ENCODE measurements at places on chromosomes 16 and 17. TPM values are rescaled to one million over a fixed set of nuclear protein-coding genes. Genes with fewer than 3 reads are reported as not detected.

The CD300LB gene
- total RNA-seq: 4.9 TPM

The ABCC6 gene
- total RNA-seq: 0.16 TPM

The NLRC5 gene
- 320 TPM for total RNA-seq

The CRYBA1 gene
- total RNA-seq: not detected

The NPIPA3 gene
- total RNA-seq: not detected

The ABCA10 gene
- total RNA-seq: 3.4 TPM

The MAZ gene
- total RNA-seq: 252 TPM

The ADAD2 gene
- total RNA-seq: not detected

The HSD17B2 gene
- total RNA-seq: not detected

GRCh38 chr16:78364556-78364880 lies 265.1 kb downstream of the WWOX start:
- no peak for DNase-seq

DNA sequence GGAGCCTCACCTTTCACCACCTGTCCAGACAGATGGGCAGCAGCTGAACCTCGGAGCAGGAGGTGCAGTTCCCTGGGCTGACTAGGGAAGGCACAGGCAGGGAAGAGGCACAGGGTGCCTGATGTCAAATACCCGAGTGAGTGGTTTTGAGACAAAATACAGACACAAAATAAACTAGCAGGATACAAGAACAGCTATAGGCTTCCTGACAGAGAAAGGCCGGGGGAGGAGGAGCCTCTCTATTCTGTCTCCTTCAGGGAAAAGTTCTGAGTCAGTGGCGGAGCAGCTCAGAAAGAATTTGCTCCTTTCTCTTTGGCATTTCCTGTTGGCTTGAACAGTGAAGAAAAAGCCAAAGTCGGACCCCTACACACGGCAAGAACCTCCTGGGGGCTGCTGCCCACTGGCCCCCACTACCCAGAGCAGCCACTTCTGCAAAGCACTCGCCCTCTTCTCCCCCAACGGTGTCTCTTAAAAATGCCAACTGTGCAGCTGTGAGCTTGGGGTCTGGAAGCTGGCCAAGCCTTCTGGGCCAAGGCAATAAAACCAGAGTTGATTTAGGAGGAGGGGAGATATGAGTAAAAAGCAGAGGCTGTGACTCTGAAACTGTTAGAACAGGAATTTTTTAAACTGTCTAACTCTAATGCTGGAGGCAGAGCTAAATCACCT lies 14.4 kb upstream of the FAAP100 start:
- DNase-seq: no peak

GRCh38 chr17:49234509-49235080 lies 4.0 kb upstream of the PHOSPHO1 start:
- no peak for DNase-seq

DNA sequence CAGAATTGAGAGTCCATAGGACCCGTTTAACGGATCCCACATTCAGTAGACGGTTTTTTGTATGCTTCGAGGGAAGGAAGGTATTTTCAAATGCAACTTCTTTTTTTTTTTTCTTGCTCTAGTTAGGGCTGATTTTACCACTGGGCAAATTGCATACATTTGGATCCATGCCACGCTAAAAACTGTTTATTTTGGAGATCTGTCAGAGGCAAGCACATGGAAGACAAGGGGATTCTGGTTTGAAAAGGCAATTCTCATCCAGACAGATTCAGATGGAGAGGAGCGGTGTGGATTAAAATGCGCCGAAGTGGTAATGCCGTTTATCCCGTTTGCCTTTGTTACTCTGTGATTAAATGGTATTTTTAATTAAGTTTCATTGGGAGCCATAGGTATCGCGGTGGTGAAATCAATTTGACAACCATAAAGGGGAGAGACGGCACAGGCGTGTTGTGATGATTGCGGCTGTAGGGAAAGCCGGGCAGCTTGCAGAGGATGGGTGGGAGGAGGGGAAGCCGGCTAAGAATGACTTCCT lies 170.4 kb downstream of the IRX3 start:
- no peak for DNase-seq

- DNase-seq: no peak
Observed at GRCh38 chr16:49726155-49726554, 129.8 kb downstream of the ZNF423 start.

DNA sequence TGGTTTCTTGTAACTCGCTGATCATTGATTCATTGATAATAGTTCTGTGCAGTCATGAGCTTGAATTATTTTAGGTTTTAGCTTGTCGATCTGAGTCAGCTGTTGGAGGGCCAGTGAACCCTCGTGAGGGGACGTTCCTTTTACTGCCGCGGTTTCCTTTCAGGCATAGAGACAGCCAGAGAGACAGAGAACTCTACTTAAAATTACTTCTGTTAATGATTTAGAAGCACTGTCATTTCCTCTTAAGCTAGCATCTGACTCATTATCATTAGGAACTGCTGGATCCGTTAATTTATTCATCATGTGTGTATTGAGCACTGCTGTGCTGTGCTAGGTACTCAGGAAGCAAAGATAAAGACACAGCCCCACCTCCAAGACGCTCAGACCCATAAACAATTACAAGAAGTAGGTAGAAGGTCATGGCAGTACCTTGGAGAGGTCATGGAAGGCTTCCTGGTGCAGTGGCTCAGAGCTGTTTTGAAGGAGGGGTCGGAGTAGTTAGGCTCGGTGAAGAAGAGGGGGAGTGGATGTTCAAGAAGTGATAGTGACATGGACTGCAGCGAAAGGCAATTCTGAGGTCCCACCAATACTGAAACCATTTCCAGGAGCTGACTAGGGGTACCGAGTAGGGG lies 3.3 kb downstream of the PGS1 start:
- no peak for DNase-seq

DNA sequence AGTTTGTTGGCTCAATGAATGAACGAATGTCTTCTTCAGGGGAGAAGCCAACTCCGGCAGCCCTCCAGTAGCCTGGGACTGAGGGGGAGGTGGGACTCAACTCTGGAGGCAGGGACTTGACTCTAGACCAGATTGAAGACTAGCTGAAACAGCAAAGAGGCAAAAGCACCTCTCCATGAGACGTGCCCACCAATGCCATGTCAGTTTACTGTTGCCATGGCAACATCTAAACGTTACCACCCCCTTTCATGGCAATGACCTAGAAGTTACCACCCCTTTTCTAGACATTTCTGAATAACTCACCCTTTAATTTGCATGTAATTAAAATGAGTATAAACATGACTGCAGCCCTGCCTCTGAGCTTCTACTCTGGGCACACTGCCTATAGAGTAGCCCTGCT lies 91.8 kb downstream of the ASIC2 start:
- DNase-seq: no peak

GRCh38 chr17:70796757-70797156 lies 627.4 kb downstream of the KCNJ2 start:
- DNase-seq: no peak

DNA sequence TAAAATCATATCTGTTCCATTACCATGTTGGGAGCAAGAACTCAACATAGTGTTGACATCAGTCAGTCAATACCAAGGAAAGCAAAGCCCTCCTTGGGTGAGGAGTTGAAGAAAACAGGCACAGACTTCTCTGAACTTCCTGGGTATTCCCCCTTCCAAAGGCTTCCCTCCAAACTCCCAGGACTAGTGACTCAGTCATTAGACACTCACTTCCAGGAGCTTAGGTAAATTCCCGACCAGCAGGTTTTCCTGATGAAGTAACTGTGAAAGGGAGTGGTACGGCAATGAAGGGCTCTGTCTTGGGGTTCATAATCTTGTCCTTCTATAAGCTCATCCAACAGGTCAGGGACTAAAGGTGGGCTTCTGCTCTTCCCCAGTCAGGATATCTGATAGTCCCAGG lies 293.8 kb upstream of the AXIN2 start:
- DNase-seq: no peak

- DNase-seq: no peak
Observed at GRCh38 chr16:81035975-81036750, 521 bp downstream of the ATMIN start.

- no peak for DNase-seq
Observed at GRCh38 chr17:19727501-19728078, 11.2 kb upstream of the SLC47A2 start.

- no peak for DNase-seq
Observed at GRCh38 chr16:88631384-88631783, 7.0 kb upstream of the IL17C start.

- no peak for DNase-seq
Observed at GRCh38 chr17:75317671-75318070, 28.4 kb upstream of the SLC25A19 start.

DNA sequence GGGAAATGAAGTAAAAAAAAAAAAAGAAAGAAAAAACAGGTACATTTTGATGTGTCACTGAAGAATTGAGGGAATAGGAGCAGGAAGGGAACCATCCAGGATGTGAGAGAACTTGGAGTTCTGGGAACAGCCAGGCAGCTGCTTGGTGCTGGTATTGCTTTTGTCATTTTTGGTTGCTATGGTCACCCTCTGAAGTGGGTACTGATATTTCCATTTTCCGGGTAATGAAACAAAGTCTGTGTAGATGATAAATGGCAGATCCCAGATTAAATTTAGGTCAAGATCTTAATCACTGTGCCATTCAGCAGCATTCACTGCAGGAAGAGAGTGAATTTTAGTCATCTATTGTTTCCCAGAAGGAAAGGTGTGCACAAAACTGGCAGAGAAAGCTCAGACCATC lies 93.6 kb downstream of the ABCA8 start:
- DNase-seq: no peak

GRCh38 chr16:88430524-88431446 lies 22.3 kb upstream of the ZFPM1 start:
- peak; percentile 62 for DNase-seq

DNA sequence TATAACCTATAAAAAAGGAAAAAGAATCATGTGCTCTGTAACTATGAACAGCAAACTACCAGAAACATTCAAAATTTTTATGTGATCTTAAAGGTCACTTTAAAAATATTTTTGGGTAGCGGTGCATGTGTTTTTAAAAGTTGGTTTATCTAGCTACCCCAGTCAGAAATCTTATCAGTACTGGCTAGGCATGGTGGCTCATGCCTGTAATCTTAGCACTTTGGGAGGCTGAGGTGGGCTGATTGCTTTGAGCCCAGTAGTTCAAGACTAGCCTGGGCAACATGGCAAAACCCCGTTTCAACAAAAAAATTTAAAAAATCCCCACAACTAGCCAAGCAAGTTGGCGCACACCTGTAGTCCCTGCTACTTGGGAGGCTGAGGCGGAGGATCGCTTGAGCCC lies 3.7 kb downstream of the CAPNS2 start:
- no peak for DNase-seq

GRCh38 chr16:17414421-17414820 lies 56.3 kb downstream of the XYLT1 start:
- no peak for DNase-seq

DNA sequence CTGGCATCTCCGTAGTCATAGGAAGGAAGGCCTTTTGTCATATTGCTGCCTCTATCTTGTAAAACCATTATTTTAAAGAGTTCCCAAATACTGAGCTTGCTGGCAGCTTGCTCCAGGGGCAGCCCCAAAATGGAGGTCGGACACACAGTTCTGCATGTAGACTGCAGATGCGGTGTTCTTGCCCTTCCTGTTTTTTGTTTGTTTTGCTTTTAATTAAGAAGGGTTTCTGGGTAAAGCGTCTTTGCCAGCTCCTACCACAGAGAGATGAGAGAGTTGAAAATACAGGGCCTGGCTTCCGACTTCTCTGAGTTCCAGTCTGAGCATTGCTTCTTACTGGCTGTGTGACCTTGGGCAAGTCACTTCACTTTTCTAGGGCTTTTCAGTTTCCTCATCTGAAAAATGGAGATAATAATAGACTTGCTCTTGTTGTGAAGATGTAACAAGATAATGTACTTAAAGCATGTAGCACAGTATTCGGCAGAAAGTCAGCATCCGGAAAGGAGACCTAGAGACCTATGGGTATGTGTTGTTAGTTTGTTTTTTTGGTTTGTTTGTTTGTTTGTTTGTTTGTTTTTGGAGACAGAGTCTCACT lies 67.8 kb upstream of the GSE1 start:
- DNase-seq: no peak

DNA sequence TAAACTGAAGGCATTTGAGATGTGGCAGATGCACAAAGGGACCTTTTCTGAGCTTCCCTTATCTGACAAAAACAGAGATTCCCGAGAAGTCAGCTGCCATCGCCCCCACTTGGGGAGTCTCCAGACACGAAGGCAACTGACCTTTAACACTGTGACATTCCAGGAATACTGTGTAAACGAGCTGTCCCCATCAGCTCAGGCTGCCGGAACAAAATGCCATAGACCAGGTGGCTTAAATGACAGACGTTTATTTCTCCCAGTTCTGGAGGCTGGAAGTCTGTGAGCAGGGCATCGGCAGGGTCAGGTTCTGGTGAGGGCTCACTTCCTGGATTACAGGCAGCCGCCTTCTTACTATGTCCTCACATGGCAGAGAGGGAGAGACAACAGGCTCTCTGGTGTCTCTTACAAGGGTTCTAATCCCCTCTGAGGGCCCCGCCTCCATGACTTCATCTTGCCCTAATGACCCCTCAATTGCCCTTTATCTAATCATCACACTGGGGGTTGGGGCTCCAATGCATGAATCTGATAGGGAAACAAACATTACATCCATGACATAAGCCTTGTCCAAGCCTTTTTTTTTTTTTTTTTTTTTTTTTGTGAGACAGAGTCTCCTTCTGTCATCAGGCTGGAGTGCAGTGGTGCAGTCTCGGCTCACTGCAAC lies 178.5 kb upstream of the RPL38 start:
- no peak for DNase-seq

GRCh38 chr17:45234641-45235415 lies 13.1 kb downstream of the FMNL1 start:
- peak; percentile 79 for DNase-seq

DNA sequence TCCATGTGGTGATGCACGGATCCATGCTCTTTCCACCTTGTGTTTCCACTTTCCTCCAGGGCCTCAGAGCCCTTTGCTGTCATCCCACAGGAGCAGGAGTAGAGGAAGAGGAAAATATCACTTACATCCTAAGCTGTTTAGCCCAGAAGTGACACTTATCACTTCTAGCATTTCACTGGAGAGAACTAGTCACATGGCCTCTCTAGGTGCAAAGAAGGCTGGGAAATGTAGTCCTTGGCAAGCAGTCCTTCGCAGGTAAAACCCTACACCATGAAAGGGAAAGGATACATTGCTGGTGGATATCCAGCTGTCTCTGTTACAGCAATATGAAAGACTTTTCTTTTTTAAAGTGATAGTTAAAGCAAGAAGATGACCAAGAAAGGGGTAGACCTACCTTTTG lies 185.9 kb downstream of the RGS9 start:
- DNase-seq: no peak

DNA sequence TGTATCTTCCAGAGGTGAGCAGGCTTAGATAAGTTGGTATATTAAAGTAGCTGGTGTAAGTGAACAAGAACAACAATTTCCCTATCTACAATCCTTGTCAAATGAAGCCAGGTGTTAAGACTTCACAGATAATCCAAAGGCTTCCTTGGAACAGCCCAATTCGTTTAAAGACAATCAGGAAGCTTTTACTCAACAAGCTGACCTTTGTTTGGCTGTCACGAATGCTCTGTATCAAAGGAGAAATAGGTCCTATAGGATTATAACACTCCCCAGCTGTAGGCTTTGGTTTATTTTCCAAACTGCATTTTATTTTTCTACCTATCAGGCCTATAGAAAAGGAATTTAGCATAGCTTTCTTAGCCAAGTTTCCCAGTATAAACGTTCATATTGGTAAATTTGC lies 766.5 kb upstream of the GOT2 start:
- no peak for DNase-seq

Measured in natural killer cell (primary cell).